CD14-positive monocyte (primary cell): ENCODE measurements at places on chromosomes 3 and 15.
A peak's percentile ranks its signal among the peaks of the same experiment; 100 is the strongest.

GRCh38 chr3:67897351-67898336 is 243.2 kb upstream of the SUCLG2 start:
- no peaks in the 10 kb centered on the region for H3K4me1 ChIP-seq

- no peaks in the 10 kb centered on the region for H3K36me3 ChIP-seq
- no peak for DNase-seq
- no peak overlapping the region for H3K4me3 ChIP-seq
- H3K4me1 ChIP-seq: no peaks in the 10 kb centered on the region
Observed at GRCh38 chr3:40843851-40844548, 319.2 kb downstream of the ZNF621 start.

- H3K27ac ChIP-seq: peak overlapping the region; percentile 99
- H3K27me3 ChIP-seq: no peaks in the 10 kb centered on the region
- H3K4me3 ChIP-seq: peak overlapping the region; percentile 80
- DNase-seq: no peak
- peaks cover 12% of the 10 kb centered on the region for H3K36me3 ChIP-seq
Observed at GRCh38 chr15:101652786-101653430, 727 bp upstream of the TM2D3 start.

DNA sequence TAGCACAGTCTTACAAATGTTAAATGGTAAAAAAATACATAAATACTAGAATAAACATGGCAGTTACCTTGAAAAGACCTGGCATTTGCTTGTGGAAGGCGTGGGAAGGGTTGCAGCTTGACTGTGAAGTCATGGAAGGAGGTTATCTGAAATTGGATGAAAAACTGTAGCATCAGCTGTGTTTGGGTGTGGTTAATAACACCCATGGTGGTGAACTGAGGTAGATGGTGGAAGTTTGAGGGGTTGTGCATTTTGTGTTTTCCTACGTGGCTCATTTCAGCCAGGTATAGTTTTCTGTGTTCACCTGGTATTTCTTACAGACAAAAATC is 46.5 kb downstream of the PSMD6 start:
- peak overlapping the region; percentile 44 for H3K4me3 ChIP-seq
- H3K36me3 ChIP-seq: peaks cover 43% of the 10 kb centered on the region
- H3K27me3 ChIP-seq: no peaks in the 10 kb centered on the region

DNA sequence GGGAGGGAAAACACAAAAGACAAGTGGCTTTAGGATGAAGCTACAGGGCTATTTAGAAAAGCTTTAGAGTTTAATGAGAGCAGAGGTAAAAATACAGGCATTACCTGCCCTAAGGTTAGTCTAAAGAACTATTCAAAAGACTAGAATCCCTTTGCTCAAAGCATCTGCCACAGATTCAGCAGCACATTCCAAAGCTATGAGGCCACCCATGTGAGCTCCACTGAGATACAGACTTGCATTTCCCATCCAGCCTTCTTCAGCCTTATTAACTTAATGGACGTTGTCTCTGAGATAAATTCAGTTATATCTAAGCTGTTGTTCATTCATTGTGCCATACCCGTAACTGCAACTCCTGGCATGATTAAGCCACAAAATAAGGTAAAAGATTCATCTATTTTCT is 25.4 kb downstream of the CXCR6 start:
- no peaks in the 10 kb centered on the region for H3K27me3 ChIP-seq
- DNase-seq: no peak
- H3K4me1 ChIP-seq: peaks cover 23% of the 10 kb centered on the region
- H3K36me3 ChIP-seq: peaks cover 64% of the 10 kb centered on the region
- no peak overlapping the region for H3K27ac ChIP-seq

DNA sequence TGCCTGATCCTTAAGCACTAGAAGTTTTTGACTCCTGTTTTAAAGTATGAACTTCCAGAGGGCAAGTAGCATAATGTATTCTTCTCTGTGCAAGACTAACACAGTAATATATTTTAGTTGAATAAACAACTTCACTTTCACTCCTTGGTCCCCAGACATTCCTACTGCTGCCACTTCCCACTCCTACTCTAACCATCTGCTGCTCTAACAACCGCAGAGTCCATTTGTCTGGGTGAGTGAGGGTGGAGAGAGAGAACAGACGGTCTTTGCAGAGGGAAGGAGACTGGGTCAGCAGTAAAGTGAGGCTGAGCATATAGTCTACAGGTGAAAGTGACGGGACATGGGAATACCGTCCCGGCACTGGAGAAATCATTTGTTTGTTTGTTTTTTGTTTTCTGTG is 301.0 kb upstream of the SLCO3A1 start:
- no peak overlapping the region for H3K27ac ChIP-seq
- no peak overlapping the region for H3K4me3 ChIP-seq
- no peak for DNase-seq
- H3K27me3 ChIP-seq: no peaks in the 10 kb centered on the region

DNA sequence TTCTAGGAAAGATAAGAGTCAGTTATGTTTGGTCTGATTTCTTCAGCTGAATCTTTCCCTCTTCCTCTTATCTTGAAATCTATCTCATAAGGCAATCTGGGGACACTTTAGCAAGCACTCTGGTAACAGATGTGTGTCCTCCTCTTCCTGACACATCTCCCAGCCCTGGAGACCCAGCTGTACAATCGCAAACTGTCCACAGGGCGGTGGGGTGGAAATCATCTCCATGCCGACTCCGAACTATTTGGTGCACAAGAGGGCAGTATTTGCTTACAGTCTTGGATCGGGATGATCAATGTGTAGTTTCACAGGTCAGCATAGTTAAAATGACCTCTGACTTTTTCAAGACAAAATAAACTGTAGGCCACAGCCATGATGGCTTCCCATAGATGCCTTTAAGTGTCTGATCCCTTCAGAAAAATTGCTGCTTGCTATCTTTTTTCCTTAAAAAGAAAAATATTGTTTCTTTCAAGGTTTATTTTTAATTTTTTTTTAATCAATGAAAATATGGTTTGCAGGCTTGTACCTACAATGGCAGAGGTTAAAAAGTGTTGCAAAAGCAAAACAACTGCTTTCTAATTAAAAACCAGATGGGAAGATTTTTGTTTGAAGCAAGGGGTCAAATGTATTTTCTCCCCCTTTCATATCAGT is 17.7 kb downstream of the EEFSEC start:
- peak; percentile 35 for DNase-seq
- H3K4me1 ChIP-seq: peaks cover 49% of the 10 kb centered on the region

GRCh38 chr15:42499858-42500609 is 4.6 kb downstream of the SNAP23 start:
- no peak overlapping the region for H3K4me3 ChIP-seq
- H3K27me3 ChIP-seq: no peaks in the 10 kb centered on the region
- peak overlapping the region; percentile 65 for H3K27ac ChIP-seq
- peaks cover 79% of the 10 kb centered on the region for H3K4me1 ChIP-seq

DNA sequence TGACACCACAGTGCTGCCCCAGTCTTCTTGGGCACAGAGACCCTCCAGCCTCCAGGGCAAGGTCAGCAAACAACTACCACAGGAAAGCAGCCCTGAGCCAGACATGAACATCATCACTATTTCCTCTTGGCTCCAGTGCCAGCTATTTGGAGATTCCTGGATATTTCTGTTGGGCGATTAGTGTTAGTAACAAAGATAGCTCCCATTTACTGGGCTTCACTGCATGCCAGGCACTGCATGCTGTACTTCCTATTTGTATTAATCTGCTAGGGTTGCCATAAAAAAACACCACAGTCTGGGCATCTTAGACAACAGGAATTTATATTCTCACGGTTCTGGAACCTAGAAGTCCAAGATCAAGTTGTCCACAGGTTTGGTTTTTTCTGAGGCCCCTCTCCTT is 255.1 kb upstream of the STT3B start:
- H3K36me3 ChIP-seq: no peaks in the 10 kb centered on the region
- H3K4me1 ChIP-seq: no peaks in the 10 kb centered on the region
- H3K27ac ChIP-seq: no peak overlapping the region
- no peak for DNase-seq
- no peaks in the 10 kb centered on the region for H3K27me3 ChIP-seq

GRCh38 chr3:169836942-169837275 is 24.2 kb upstream of the LRRC34 start:
- DNase-seq: no peak
- H3K4me1 ChIP-seq: no peaks in the 10 kb centered on the region
- no peaks in the 10 kb centered on the region for H3K27me3 ChIP-seq
- H3K36me3 ChIP-seq: no peaks in the 10 kb centered on the region
- no peak overlapping the region for H3K27ac ChIP-seq
- no peak overlapping the region for H3K4me3 ChIP-seq

DNA sequence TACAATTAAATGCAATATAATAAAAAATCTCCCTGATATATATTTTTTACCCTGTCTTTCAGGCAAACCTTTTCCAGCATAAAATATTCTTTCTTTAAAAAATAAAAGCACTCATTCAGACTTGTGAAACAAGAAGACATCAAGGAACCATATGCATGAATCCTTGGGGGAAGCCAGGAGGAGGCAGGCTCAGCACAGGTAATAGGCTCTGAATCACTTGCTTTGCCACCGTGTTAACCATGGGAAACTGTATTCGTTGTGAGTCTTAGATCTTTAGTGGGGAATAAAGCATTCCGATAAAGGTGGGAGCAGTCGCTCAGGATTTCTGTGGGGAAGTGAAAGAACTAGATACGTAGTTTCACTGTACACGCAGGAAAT is 42.4 kb downstream of the FBN1 start:
- H3K27me3 ChIP-seq: no peaks in the 10 kb centered on the region
- H3K4me1 ChIP-seq: no peaks in the 10 kb centered on the region
- H3K36me3 ChIP-seq: no peaks in the 10 kb centered on the region
- H3K27ac ChIP-seq: no peak overlapping the region

DNA sequence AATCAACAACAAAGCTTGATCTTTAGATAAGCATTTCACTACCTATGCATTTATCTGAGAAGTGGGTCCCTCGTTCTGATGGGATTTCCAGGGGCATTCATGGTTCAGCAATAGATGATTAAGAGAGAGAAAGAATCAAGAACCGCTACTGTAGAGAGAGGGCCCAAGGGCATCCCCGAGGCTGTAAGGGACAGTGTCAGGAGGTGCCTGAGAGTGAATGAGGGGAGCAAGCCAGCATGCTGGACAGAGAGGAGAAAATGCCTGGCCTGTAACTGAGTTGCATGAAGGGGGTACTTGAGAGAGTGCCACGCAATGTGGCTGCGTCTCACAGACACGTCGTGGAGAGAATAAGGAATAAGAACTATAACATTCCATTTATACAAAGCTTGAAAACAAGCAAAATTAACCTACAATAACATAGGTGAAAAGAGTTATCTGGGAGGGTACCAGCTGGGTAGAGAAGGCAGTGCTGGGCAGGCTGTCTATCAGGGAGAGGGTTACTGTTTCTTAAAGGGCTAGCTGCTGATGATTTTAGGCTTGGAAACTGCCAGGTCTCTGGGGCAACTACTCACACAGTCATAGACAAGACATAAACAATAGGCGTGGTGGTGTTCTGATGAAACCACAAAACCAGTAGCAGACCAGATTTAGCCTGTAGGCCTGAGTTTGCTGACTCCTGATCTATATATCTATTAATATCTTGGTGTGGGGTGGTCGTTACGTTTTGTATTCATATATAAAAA is 374.6 kb upstream of the CFAP20DC start:
- no peaks in the 10 kb centered on the region for H3K27me3 ChIP-seq
- no peaks in the 10 kb centered on the region for H3K36me3 ChIP-seq

GRCh38 chr15:29784413-29784812 is 37.9 kb downstream of the TJP1 start:
- no peak overlapping the region for H3K27ac ChIP-seq
- H3K4me3 ChIP-seq: no peak overlapping the region
- no peak for DNase-seq

DNA sequence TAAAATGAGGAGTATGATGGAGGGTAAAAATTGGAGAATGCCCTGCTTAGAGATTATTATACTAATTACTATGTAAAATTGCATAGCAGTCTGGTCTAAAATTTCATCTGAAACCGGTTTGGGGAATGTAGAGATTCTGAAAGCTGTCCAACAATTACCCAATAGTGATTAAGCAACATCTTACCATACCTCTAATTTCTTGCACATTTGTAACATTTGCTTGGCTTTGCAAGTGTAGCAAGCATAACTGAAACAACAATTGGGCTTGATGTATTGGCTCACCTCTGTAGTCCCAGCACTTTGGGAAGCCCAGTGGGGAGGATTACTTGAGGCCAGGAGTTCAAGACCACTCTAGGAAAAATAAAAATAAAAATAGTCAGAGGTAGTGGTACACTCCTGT is 17.4 kb downstream of the AADACL2 start:
- no peak overlapping the region for H3K27ac ChIP-seq
- peaks cover 8% of the 10 kb centered on the region for H3K4me1 ChIP-seq
- no peaks in the 10 kb centered on the region for H3K36me3 ChIP-seq
- H3K27me3 ChIP-seq: no peaks in the 10 kb centered on the region

- H3K27me3 ChIP-seq: no peaks in the 10 kb centered on the region
- no peak overlapping the region for H3K27ac ChIP-seq
- no peak overlapping the region for H3K4me3 ChIP-seq
- H3K36me3 ChIP-seq: no peaks in the 10 kb centered on the region
- DNase-seq: no peak
- no peaks in the 10 kb centered on the region for H3K4me1 ChIP-seq
Observed at GRCh38 chr3:168933614-168934013, 729.9 kb downstream of the MECOM start.

- peaks cover 3% of the 10 kb centered on the region for H3K36me3 ChIP-seq
- no peaks in the 10 kb centered on the region for H3K27me3 ChIP-seq
- no peak overlapping the region for H3K27ac ChIP-seq
- H3K4me1 ChIP-seq: peaks cover 17% of the 10 kb centered on the region
- H3K4me3 ChIP-seq: no peak overlapping the region
Observed at GRCh38 chr15:58590236-58590635, 158.4 kb downstream of the LIPC start.

DNA sequence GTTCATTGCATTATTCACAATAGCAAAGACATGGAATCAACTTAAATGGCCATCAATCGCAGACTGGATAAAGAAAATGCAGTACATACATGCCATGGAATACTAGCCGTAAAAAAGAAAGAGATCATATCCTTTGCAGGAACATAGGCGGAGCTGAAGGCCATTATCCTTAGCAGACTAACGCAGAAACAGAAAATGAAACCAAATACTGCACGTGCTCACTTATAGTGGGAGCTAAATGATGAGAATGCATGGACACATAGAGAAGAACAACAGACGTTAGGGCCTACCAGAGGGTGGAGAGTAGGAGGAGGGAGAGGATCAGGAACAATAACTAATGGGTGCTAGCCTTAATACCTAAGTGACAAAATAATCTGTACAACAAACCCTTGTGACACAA is 57.9 kb downstream of the RASA2 start:
- H3K36me3 ChIP-seq: peaks cover 84% of the 10 kb centered on the region
- no peak for DNase-seq
- H3K27ac ChIP-seq: no peak overlapping the region
- H3K4me1 ChIP-seq: no peaks in the 10 kb centered on the region
- H3K4me3 ChIP-seq: no peak overlapping the region
